ENCODE measurements at places on chromosomes 13 and 19.
A peak's percentile ranks its signal among the peaks of the same experiment; 100 is the strongest.

DNA sequence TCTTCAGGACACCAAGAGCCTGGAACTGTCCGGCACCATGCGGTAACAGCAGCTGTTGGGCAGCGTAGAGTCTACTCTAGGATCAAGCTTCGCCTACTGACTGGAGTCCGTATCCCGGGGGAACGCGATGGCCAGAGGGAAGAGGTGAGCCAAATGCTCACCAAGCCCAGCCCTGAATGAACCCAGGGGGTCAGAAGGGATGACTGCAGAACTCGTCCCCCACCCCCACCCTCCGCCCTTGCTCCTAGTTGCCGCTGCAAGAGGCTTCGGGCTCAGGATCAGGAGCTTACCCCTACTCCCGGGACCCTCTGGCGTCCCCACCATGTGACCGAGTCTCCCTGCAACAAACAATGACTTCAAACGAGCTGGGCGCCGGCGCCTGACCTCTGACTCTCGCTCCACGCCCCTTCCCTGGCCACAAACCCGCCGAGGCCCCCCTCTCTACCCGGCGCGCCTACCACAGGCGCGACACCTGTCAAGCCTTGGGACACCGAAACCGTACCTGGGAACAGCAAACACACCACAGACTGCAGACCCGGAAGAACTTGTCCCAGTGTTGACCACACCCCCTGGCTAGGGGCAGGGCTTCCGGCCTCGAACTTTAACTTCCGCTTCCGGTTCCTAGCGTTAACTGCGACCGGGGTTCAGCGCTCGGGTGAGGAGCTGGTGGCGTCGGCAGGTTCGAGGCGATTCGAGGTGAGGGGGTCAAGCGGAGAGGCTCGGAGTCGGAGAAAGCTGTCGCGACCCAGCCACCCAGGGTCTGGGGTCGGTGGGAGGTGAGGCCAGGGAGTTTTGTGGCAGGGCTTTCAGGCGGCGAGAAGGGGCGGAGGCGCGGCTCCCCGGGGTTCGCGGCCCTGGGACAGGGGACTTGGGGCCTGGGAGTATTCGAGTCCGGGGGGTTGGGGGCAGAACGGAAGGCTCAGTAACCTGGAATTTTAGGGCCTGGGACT is at the start of gene UBL5:
Gene UBL5 (plus strand): TSS at position 630 of the 950 bp plus-strand sequence. CDS start 420 bp downstream, outside the sequence.
- DNase-seq = peak; percentile 90

DNA sequence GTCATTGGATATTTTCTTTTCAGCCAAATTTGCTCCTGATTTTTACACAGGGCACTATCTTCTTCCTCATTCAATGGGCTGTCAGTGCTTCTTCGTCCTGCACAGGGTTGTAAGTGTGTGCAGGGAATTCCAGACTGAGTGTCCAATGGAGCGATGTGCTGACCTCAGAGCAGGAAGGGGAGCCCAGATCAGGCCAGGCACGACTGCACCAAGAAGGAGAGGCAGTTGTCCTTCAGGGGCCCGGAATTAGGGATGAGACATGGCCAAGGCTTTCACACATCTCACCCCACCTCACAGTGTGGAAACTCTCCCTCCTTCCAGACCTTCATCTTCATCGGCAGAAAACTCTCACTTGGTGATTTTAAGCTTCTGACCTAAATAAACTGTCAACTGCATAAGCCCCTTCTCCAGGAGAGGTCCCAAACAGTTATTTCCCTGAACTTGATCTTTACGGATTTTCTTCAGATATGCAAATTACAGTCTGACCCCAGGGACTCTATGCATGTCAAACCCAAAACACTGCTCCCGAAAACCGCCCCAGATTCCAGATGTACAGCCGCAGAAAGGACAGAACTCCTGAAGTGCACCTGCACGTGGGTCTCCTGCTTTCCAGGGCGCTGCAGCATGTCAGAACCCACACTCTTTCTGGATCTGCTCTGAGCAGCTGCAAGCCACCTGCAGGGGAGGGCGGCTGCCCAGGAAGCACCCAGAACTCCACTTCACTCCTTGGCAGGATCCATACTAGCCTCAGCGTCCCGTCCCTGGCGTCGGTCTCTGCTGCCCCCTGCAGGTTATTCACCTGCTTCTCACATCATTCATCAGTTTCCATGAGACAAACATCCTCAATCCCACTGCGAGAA is 625 bp upstream of the ZNF20 start:
- peak; percentile 87 for DNase-seq

GRCh38 chr13:105890509-105890908 is 645.0 kb downstream of the EFNB2 start:
- no peak for DNase-seq

GRCh38 chr19:28834996-28835395 is 378.0 kb downstream of the UQCRFS1 start:
- DNase-seq = no peak

GRCh38 chr13:35592457-35592856 is 116.0 kb upstream of the MAB21L1 start:
- DNase-seq = no peak

DNA sequence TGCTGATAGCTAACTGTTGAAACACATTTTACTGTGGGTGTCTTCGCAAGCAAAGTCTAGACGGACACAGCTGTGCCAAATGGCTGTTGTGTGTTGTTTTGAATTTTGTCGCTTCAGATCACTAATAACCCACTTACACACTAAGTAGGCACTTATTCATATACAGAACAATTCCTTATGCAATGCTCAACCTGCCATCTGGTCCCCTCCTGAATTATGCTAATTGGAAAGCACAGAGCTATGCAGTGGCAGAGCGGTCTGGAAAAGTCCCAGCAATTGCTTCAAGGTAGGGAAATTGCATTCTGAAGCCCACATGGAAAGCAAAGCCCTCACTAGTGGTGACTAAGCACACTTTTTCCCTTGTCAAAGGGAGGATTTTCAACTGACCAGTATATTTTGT is 69.9 kb downstream of the C13orf42 start:
- DNase-seq = no peak

GRCh38 chr13:32940601-32941000 is 75.6 kb upstream of the KL start:
- no peak for DNase-seq

DNA sequence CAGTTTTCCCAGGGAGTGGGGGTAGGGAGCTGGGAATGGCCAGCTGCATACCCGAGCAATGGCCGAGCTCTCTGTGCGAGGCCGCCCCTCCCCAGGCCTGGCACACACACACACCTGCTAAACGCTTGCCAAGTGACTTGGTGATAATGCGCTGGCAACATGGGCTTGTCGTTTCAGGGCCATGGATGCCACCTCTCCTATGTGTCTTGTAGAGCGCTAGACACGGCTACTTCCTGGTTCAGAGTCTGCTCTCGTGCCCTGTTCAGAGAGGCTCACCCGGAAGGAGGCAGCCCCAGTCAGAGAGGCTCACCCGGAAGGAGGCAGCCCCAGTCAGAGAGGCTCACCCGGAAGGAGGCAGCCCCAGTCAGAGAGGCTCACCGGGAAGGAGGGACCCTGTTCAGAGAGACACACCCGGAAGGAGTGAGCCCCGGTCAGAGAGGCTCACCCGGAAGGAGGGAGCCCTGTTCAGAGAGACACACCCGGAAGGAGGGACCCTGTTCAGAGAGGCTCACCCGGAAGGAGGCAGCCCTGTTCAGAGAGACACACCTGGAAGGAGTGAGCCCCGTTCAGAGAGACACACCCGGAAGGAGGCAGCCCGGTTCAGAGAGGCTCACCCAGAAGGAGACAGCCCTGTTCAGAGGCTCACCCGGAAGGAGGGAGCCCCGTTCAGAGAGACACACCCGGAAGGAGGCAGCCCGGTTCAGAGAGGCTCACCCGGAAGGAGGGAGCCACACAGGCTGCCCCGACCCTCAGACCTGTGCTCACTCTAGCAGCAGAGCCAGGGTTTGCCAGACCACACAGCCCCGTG is 4.2 kb downstream of the ADPRHL1 start:
- no peak for DNase-seq

- DNase-seq = peak; percentile 49
These were observed 1.8 kb downstream of the DACH1 start for GRCh38 chr13:71864986-71865873.

GRCh38 chr19:32265995-32266394 is 79.4 kb upstream of the ZNF507 start:
- DNase-seq = no peak

- no peak for DNase-seq
These were observed 621.4 kb downstream of the DIAPH3 start for GRCh38 chr13:59542303-59542702.

DNA sequence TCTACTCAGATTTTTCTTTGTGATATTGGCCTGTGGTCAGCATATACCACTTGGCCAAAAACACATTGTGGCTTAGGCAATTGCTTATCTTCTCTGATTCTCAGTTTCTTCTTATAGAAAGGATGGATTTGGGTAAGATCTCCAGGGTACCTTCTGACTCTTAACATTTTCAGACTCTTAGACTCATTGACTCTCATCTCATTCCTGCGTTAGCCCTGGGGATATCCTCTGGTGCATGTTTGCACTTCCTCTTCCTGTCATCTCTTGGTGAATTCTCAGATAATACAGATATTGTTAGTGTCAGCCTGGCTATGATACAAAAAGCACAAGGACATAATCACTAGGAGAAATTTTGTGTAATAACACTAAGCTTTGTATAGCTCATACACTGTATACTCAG is 492.5 kb upstream of the GPC6 start:
- DNase-seq = no peak

DNA sequence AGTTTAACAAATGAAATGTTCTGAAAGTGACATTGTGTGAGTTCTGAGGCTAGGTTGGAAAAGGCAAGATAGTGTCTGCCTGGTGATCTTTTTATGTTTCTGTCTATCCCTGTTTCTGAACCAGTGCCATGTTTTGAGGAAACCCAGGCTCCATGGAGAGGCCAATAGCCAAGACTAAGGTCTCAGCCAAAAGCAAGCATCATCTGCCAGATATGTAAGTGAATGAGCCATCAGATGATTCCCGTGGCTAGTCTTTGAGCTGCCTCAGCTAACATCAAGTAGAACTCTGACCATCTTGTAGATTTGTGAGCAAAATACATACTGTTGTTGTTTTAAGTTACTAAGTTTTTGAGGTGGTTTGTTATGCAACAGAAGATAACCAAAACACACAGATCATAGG is 19.6 kb upstream of the CCNA1 start:
- DNase-seq = no peak

- DNase-seq = peak; percentile 50
These were observed 6.1 kb downstream of the DOCK6 start for GRCh38 chr19:11256189-11256588.

GRCh38 chr13:73433890-73434289 is 375.1 kb downstream of the KLF5 start:
- no peak for DNase-seq

DNA sequence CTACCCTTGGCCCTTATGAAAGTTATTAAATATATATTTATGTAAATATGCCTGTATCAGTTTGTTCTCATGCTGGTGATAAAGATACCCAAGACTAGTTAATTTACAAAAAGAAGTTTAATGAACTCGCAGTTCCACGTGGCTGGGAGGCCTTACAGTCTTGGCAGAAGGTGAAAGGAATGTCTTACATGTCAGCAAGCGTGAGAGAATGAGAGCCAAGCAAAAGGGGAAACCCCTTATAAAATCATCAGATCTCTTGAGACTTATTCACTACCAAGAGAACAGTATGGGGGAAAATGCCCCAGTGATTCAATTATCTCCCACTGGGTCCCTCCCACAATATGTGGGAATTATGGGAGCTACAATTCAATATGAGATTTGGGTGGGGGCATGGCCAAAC is 506.0 kb upstream of the ATXN8OS start:
- DNase-seq = no peak

- DNase-seq = peak; percentile 24
These were observed 1.4 kb downstream of the BTBD2 start for GRCh38 chr19:2014131-2014571.

- peak; percentile 37 for DNase-seq
These were observed 13.6 kb upstream of the SHC2 start for GRCh38 chr19:474126-475078.

GRCh38 chr19:43638214-43638994 is 1.2 kb downstream of the CADM4 start:
- DNase-seq = no peak

DNA sequence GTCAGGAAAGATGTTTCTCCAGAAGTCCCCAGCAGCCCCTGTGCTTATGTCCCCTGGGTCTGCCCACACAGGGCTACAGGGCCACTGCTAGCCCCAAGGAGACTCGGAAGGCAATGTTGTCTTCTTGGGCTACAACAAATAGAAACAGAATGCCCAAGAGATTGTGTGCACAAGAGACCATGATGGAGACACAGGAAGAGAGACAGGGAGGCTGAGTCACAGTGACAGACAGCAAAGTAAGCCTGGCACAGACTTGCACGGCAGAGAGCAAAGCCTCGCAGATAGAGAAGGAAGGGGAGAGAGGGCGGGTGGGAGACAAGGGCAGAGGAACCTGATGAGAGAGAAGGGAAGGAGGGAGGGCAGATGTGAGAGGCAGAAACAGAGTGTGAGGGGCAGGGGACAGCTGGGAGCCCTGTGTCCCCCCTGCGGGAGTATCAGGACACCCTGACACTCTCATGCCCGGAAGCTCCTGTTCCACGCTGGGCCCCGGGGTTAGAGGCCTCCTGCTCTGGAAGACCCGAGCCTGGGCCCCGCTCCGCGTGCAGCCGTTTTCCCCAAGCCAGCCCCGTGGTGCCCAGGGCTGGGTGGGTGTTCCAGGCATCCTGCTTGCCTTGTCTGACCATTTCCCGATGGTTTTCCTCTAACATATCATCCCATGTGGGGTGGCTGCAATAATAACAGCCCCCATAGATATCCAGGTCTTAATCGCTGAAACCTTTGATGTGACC is 2.7 kb upstream of the PLA2G4C start:
- no peak for DNase-seq

DNA sequence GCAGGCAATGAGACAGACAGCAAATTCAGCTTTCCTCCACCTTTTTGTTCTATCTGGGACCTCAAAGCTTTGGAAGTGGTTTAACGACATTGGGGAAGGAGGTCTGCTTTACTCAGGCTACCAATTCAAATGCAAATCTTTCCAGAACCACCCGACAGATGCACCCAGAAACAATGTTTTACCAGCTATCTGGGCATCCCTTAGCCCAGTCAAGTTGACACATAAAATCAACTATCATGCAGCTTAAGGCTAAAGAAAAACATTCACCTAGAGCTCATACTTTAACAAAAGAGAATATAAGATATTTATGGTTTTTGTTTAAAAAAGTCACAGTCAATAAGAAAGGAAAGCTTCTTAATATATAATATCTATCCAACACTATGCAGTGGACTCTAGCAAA is 246.0 kb downstream of the NALCN start:
- DNase-seq = no peak

- no peak for DNase-seq
These were observed 267.3 kb downstream of the LHFPL6 start for GRCh38 chr13:39335721-39336120.

- no peak for DNase-seq
These were observed 28.4 kb upstream of the GPR183 start for GRCh38 chr13:99335603-99336002.

- no peak for DNase-seq
These were observed 10.1 kb downstream of the NANOS3 start for GRCh38 chr19:13887018-13887436.

Measured in glutamatergic neuron (in vitro differentiated cells).